CD4-positive, CD25-positive, alpha-beta regulatory T cell (primary cell): ENCODE measurements at places on chromosomes 3 and 15. TPM values are rescaled to one million over a fixed set of nuclear protein-coding genes. Genes with fewer than 3 reads are reported as not detected.
A peak's percentile ranks its signal among the peaks of the same experiment; 100 is the strongest.

DNA sequence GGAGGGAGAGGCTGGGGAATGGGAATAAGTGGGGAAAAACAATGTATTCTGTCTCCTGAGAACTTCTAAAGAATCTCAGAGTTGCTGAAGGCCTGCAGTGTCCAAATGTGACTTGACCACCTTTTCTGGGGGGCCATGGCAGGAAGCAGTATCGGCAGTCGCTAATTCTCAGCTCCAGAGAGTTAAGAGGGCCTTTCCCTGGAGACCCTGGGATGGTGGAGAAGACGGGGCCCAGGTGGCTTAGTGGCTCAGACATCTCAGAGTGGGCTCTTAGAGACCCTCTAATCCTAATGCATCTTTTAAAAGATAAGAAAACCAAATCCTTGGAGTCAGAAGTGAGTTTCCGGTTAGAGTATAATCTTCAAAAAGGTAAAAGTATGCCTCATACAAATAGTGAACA is 15.1 kb downstream of the RTP4 start:
- H3K27me3 ChIP-seq: peaks cover 6% of the 10 kb centered on the region
- H3K36me3 ChIP-seq: peaks cover 3% of the 10 kb centered on the region
- no peak for DNase-seq
- H3K27ac ChIP-seq: no peak overlapping the region
- no peak overlapping the region for H3K4me3 ChIP-seq

The SUCNR1 gene
- 0.17 TPM for total RNA-seq

DNA sequence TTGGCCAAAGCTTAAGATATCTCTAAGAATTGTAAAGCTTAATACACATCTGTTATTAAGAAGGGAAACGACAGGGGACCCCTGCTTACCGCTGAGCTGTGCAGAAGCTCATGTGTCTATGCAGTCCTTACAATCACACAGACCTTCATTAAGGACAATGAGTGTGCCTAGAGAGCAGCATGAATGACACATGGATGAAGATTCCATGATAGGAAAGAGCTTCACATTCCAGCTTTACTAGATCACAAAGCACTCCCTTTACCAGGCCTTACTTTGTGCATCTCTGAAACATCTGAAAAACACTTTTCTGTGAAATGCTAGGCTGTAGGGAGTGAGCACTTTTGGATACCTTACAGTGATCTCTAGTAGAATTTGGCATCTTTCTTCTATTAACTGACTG is 32.0 kb downstream of the RNF168 start:
- H3K4me1 ChIP-seq: no peaks in the 10 kb centered on the region
- H3K27me3 ChIP-seq: no peaks in the 10 kb centered on the region
- no peak overlapping the region for H3K4me3 ChIP-seq
- no peak overlapping the region for H3K27ac ChIP-seq

- no peak overlapping the region for H3K4me3 ChIP-seq
- no peak overlapping the region for H3K27ac ChIP-seq
- peaks cover 6% of the 10 kb centered on the region for H3K27me3 ChIP-seq
- no peaks in the 10 kb centered on the region for H3K36me3 ChIP-seq
- no peak for DNase-seq
Observed at GRCh38 chr15:89504166-89504565, 7.8 kb upstream of the RHCG start.

DNA sequence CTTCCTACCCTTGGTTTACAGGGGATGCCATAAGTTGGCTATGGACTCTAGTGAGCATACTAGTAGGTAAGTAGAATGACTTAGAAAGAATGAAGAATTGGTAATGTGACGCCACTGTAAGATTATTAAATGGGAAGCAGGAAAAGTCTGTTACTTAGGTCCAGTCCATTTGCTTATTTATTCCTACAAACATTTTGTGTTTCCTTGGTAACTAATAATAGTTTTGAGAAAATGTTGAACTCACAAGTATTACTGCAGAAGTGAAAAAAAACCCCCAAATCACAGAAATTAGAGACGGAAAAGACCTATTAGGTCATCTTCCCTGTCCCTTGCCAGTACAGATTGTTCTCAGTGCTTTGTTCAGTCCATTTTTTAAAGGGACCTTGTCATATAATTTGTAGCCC is 63.5 kb downstream of the CMSS1 start:
- H3K4me1 ChIP-seq: peaks cover 14% of the 10 kb centered on the region
- DNase-seq: no peak
- no peak overlapping the region for H3K4me3 ChIP-seq
- no peaks in the 10 kb centered on the region for H3K36me3 ChIP-seq

DNA sequence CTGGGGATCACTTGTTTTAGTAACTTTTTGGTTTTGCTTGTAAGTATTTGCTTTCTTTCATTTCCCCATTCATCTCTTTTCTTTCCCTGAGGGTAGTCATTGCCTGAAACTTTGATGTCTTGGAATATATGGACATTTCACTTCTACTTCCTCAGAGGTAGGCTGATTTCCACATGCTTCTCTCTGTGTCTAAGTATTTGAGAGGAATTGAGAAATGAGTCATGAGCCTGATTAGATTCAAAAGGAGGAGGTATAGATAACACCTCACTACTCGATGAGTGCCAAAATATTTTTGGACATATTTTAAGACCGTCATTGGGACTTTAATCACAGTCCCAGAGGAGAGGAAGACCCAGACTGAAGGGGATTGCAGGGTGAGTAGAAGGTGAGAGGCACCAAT is 480.1 kb upstream of the SGO1 start:
- no peak overlapping the region for H3K27ac ChIP-seq
- DNase-seq: no peak
- no peaks in the 10 kb centered on the region for H3K27me3 ChIP-seq
- no peaks in the 10 kb centered on the region for H3K36me3 ChIP-seq
- H3K4me3 ChIP-seq: no peak overlapping the region
- H3K4me1 ChIP-seq: no peaks in the 10 kb centered on the region

The MRPS22 gene
- 29.8 TPM for total RNA-seq

- no peak overlapping the region for H3K27ac ChIP-seq
- no peak overlapping the region for H3K4me3 ChIP-seq
- H3K36me3 ChIP-seq: no peaks in the 10 kb centered on the region
- no peaks in the 10 kb centered on the region for H3K4me1 ChIP-seq
- no peak for DNase-seq
- H3K27me3 ChIP-seq: no peaks in the 10 kb centered on the region
Observed at GRCh38 chr3:65265942-65266590, 578.3 kb upstream of the ADAMTS9 start.

GRCh38 chr15:93730724-93731123 is 500.6 kb upstream of the MCTP2 start:
- H3K4me3 ChIP-seq: no peak overlapping the region
- DNase-seq: no peak
- H3K4me1 ChIP-seq: no peaks in the 10 kb centered on the region
- no peak overlapping the region for H3K27ac ChIP-seq

DNA sequence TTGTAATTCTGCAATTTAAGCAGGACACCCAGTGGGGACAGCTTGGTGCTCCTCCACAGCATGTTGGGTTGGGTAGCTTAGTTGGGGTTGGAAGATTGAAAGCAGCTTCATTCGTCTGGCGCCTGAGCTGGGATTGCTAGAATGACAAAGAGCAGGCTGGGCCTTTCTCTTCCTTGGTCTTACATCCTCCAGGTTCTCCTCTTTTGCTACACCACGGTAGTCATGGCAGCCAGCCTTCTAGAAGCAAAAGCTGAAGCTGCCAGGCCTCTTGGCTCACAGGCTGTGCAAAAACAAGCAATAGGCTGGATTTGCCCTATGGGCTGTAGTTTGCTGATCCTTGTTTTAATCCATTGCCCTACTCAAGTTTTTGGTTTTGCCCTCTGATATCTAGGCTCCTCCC is 3.2 kb upstream of the ANXA2 start:
- H3K4me3 ChIP-seq: no peak overlapping the region
- no peak for DNase-seq
- H3K27ac ChIP-seq: no peak overlapping the region

GRCh38 chr15:40310001-40310959 is 2.5 kb upstream of the PLCB2 start:
- peak; percentile 56 for DNase-seq
- peaks cover 34% of the 10 kb centered on the region for H3K4me1 ChIP-seq
- H3K27ac ChIP-seq: no peak overlapping the region
- no peaks in the 10 kb centered on the region for H3K36me3 ChIP-seq
- no peak overlapping the region for H3K4me3 ChIP-seq

The SRGAP3 gene
- total RNA-seq: 8.1 TPM

DNA sequence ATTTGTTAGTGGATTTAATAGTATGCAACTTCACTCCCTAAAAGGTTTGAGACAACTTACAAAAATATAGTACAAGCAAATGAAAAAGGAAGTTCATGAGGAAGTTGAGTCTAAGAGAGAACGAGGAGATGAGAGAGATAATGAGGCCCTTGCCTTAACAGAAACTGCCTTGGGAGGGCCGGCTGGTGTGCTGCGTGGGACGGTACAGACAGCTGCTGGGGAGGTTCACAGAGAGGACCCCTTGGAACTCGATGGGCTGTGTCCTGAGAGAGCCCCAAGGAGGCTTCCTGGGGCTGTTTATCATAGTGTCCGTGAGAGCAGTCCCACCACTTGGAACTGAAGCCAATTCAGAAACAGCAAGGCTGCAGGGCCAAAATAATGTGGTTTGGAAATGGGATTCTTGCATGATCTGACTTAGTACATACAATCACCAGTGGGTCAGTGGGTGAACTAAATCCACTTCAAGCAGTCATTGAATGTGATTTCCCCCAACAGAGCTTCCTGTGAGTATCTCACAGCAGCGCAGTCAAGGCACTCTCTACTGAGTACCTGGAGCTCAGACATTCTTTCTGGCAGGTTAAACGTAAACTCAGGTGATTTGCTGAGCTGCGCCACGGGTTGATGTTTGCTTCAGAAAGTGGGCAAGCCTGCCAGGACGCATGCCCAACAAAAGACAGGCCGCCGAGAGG is 90.8 kb downstream of the CRTC3 start:
- H3K27ac ChIP-seq: peak overlapping the region; percentile 60
- H3K4me1 ChIP-seq: peaks cover 19% of the 10 kb centered on the region
- peaks cover 46% of the 10 kb centered on the region for H3K36me3 ChIP-seq
- peak; percentile 70 for DNase-seq
- peak overlapping the region; percentile 65 for H3K4me3 ChIP-seq

GRCh38 chr3:13073326-13074005 is at the start of gene IQSEC1:
Gene IQSEC1, minus strand, starts transcription at chr3:13073429. Its CDS starts 415 bp downstream, at chr3:13073014.
- H3K4me1 ChIP-seq: peaks cover 49% of the 10 kb centered on the region
- H3K36me3 ChIP-seq: no peaks in the 10 kb centered on the region
- H3K27me3 ChIP-seq: peaks cover 2% of the 10 kb centered on the region
- no peak within 1 kb of the TSS for H3K4me3 ChIP-seq

The SLC27A2 gene
- 1.2 TPM for total RNA-seq

DNA sequence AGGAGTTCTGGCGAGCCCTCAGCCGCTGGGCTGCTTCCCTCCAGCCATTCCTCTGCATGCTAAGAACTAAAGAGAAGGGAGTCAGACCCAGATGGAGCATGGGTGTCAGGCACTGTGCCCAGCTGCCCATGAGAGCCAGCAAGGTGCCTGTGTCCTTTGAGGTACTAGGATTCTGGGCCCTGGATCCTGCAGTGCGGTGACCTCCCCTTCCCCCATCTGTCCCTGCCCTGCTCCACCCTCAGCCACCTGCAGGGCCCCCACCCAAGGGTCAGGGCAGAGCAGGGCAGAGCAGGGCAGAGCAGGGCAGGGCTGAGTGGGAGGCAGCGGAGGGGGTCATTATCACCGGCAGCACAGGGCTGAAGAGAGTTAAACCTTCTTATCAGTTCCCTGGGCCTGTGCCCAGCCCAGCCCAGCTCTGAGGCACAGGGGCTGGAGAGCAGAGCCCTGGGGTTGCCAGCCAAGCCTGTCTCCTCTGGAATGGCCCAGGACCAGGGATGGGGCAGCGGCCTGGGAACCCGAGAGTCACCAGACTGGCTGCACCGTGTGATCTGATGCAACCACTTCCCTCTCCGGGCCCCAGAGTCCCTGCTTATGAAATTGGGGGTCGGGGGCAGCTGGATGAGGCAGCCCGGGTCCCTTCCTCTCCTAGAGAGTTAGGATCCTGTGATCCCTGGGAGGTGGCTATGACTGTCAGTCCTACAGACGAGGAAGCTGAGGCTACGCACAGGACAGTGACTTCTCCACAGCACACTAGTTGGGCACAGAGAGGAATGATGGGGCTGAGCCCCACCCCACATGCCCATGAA is 17.3 kb downstream of the ZDHHC19 start:
- no peaks in the 10 kb centered on the region for H3K27me3 ChIP-seq
- peak overlapping the region; percentile 93 for H3K27ac ChIP-seq

- peak overlapping the region; percentile 60 for H3K27ac ChIP-seq
- peaks cover 52% of the 10 kb centered on the region for H3K4me1 ChIP-seq
- DNase-seq: no peak
- H3K36me3 ChIP-seq: peaks cover 20% of the 10 kb centered on the region
- H3K27me3 ChIP-seq: no peaks in the 10 kb centered on the region
Observed at GRCh38 chr3:56758539-56758981, 43.2 kb downstream of the ARHGEF3 start.

DNA sequence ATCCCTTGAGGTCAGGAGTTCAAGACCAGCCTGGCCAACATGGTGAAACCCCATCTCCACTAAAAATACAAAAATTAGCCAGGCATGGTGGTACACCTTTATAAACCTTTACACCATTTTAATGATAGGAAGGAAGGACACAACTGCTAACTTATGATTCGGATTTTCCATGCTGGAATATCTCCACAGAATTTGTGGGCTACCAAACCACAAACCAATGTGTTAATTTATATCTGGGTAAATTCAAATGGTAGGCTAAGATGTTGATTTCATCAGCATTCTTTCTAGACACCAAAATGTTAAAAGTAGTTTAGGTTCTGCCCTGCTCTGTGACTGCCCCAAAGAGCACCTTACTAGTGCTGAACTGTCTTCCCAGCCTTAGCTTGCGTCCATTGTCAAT is 72.8 kb downstream of the POLQ start:
- H3K4me3 ChIP-seq: no peak overlapping the region
- no peaks in the 10 kb centered on the region for H3K27me3 ChIP-seq
- no peak for DNase-seq
- no peaks in the 10 kb centered on the region for H3K4me1 ChIP-seq
- no peaks in the 10 kb centered on the region for H3K36me3 ChIP-seq

GRCh38 chr15:98951493-98952320 is 55.9 kb downstream of the PGPEP1L start:
- H3K36me3 ChIP-seq: no peaks in the 10 kb centered on the region
- H3K27me3 ChIP-seq: no peaks in the 10 kb centered on the region
- no peak overlapping the region for H3K27ac ChIP-seq
- H3K4me3 ChIP-seq: no peak overlapping the region
- no peak for DNase-seq

DNA sequence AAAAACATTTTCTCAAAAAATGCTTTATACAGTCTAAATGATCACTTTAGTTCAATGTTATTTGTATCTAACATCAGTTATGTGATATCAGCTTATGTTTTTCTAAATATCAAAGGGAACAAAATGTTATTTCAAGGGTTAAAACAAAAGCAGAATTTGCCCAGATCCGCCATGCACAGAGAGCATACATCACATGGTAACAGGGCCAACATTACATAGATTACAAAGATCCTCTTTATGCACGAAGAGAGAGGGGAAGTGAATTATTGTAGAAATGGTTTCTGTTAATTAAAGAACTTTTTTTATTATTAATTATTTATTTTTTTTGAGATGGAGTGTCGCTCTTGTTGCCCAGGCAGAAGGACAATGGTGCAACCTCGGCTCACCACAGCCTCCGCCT is 100.8 kb upstream of the MME start:
- H3K4me3 ChIP-seq: no peak overlapping the region
- no peak overlapping the region for H3K27ac ChIP-seq
- DNase-seq: no peak
- H3K36me3 ChIP-seq: no peaks in the 10 kb centered on the region

GRCh38 chr3:31919528-31919927 is 61.5 kb downstream of the OSBPL10 start:
- no peak overlapping the region for H3K4me3 ChIP-seq
- DNase-seq: no peak
- H3K27me3 ChIP-seq: no peaks in the 10 kb centered on the region
- peaks cover 10% of the 10 kb centered on the region for H3K4me1 ChIP-seq
- H3K27ac ChIP-seq: no peak overlapping the region
